ENCODE measurements at places on chromosomes 3 and 15.

DNA sequence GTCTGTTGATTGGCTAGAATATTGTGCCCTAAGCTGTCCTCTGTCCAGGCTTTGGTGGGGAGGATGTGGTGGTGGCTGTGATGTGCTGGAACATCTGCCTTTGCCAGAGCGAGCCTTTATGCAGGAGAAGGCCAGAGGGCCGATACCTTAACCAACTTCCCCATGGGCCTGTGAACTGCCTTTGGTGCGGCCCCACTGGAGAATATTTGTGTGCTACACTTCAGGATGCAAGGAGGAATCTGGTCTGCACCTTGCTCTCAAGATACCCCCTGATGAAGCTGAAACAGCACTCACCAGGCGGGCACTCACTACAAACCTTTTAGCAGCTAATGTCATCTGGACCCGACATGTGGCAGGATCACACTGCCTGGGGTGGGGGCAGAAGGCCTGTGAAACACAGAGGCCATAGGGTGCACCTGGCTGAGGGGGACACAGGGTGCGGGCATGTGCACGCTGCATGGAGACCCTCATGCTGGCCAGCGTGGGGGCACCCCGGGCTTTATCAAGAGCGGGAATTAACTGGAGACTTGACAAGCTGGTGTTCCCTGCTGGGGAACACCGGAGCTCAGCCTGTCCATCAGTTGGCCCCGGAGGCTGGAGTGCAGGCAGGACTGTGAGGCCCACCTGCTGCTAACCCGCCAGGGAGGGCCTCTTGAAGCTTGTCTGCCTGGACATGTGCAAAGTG lies 16.4 kb downstream of the PRR23E start:
- no peak for DNase-seq

- no peak for DNase-seq
These were observed 158.5 kb downstream of the FBLN2 start for GRCh38 chr3:13707456-13707855.

- DNase-seq = no peak
These were observed 220.9 kb upstream of the CDIN1 start for GRCh38 chr15:36358523-36358922.

DNA sequence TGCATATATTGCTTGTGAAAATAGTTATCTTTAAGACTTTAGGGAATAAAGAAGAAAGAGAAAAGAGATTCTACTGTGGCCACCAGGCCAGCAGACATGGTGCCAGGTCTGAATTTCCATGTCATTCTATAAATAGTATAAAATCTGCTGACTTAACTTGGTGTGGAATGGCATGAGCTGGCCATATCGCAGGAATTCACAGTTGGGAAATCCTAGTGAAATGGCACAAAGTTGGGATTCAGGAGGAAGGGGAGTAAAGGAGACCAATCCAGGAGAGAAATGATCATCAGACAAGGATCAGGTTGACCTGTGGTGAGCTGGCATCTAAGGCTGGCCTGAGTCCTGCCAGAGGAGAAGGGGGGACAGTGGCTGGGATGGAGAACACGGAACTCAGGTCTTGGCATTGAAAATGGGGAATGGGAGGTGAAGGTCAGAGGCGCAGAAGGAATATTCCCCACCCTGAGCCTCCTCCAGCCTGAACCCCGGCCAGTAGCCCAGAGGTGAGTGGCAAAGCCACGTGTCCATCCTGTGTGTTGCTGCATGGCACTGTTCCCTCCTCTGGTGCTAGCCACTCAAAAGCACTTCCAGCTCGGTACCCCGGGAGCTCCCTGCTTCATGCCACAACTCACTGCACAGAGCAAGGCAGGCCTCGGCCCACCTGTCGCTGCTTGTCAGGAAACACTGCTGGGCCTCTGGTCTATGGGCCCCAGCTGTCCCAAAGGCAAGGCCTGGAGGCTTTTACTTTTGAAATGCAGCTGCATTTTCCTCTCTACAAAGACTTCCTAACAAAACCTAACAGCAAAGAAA lies 51.4 kb downstream of the SSUH2 start:
- no peak for DNase-seq

- no peak for DNase-seq
These were observed 202.8 kb upstream of the UBE2E1 start for GRCh38 chr3:23602971-23603370.

DNA sequence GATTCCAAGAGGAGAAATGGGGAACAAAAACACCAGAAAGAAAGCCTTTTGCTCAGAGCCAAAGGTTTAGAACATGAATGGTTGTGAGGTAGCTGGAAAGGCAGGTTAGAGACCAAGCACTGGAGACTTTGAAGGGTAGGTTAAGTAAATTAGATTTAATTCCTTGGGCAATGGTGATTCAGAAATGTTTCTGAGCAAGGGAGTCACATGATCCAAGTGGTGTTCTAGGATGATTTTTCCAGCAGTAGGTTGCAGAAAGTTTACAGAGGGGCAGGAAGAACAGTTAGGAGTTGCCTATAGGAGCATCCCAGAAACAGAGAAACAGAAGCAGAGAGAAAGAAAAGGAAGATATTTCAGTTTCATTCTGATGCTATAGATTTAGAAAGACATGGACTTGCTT lies 139.8 kb downstream of the WDR76 start:
- DNase-seq = no peak

- DNase-seq = no peak
These were observed 89.4 kb upstream of the SOX2 start for GRCh38 chr3:181622365-181622764.

GRCh38 chr3:127761441-127761801 lies 60.9 kb downstream of the MGLL start:
- peak; percentile 48 for DNase-seq

DNA sequence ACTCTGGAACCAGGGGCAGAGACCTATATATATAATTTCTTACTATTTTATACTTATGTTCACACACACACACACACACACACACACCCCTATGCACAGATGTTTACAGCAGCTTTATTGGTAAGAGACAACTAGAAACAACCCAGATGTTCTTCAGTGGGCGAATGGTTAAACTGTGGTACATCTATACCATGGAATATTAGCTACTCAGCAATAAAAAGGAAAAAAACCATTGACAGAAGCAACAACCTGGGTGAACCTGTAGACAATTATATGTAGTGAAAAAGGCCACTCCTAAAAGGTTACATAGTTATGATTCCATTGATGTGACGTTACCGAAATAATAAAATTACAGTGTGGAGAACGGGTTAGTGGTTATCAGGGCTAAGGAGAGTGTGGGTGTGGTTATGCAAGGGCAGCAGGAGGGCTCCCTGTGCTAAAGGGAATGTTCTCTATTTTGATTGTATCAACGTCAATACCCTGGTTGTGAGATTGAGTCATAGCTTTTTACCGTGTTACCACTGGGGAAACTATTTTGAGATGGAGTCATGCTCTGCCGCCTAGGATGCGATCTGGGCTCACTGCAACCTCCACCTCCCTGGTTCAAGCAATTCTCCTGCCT lies 85.5 kb downstream of the FLNB start:
- peak; percentile 46 for DNase-seq

GRCh38 chr3:60737633-60738399 lies 513.4 kb downstream of the FHIT start:
- no peak for DNase-seq

- DNase-seq = no peak
These were observed 73.6 kb upstream of the CGNL1 start for GRCh38 chr15:57302640-57303257.

- no peak for DNase-seq
These were observed 179.6 kb downstream of the EPHB1 start for GRCh38 chr3:134974624-134975023.

DNA sequence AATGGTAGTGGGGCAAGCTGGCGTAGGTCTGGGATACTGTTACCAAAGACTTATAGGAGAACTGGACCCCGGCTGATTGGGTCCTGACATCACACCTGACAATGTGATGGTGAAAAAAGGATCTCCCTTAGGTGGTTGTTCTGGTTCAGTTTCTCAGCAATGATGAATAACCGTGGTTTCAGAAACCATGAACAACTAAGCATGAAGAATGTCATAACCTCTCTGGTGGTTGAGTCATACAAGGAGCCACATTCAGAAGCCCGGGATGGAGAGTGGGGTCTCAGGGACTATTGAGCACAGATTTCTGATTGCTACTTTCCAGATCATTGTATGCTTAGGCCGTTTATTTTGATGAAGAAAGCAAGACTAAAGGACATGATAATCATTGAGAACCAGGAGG lies 17.4 kb downstream of the GPR160 start:
- DNase-seq = no peak

GRCh38 chr15:74121858-74122257 lies 8.5 kb upstream of the ISLR2 start:
- DNase-seq = no peak
